ENCODE measurements at places on chromosomes 16 and 17.

DNA sequence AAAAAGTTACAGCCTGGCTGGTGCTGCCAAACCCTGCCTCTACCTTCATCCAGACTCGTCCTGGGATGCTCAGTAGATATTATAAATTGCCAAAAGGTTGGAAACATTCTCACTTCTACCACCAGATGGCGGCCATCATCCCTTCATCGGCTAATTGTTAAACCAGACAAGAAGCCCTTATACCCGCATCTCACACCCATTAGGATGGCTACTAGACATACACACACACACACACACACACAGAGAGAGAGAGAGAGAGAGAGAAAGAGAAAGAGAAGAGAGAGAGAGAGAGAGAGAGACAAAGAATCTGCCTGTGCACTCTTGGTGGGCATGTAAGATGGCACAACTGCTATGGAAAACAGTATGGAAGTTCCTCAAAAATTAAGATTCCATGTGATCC, 15.0 kb upstream of the SCIMP start:
- H3K27ac ChIP-seq, result no peak overlapping the region
- H3K36me3 ChIP-seq, result no peaks in the 10 kb centered on the region
- H3K27me3 ChIP-seq, result no peaks in the 10 kb centered on the region
- no peak overlapping the region for H3K4me3 ChIP-seq
- DNase-seq, result peak; percentile 50

DNA sequence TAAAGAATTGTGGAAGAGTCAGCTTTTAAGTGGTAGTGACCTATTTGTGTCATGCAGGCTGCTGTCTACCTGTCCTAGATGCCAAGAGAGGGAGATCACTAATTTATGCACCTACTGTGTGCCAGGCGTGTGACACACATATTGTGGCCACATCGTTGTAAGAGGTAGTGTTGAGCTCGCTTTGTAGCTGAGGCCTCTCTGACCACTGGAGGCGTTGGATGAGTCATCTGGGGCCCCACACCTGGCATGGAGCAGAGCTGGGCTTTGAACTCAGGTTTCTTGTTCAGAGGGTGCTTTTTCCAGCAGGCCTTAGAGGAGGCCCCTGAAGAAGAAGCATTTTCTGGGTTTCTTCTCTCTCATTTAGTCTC, 52.3 kb upstream of the LGALS9 start:
- DNase-seq, result no peak
- H3K27me3 ChIP-seq, result peaks cover 12% of the 10 kb centered on the region
- H3K4me3 ChIP-seq, result no peak overlapping the region
- no peaks in the 10 kb centered on the region for H3K36me3 ChIP-seq
- no peak overlapping the region for H3K27ac ChIP-seq

GRCh38 chr17:73630965-73631595, 13.2 kb downstream of the SDK2 start:
- H3K27ac ChIP-seq, result no peak overlapping the region
- no peak for DNase-seq
- H3K36me3 ChIP-seq, result peaks cover 2% of the 10 kb centered on the region
- H3K4me3 ChIP-seq, result no peak overlapping the region

DNA sequence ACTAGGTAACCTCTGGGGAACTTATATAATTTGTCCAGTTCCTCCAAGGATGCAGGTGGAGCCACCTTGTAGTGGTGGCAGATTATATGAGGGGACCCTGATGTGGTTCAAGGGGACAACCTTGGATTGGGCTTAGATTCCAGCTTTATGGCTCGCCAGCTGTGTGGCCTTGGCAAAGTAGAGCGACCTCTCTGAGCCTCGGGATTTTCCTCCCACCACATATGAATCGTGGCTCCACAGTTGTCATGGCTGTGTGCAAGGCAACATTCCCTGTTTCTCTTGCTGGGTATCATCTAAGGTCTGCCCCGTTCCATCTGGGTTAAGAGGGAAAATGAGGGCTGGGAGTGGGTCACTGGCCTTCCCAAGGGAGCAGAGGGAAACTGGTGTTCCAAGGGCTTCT, 104.6 kb downstream of the RAB11FIP4 start:
- no peak for DNase-seq
- H3K36me3 ChIP-seq, result no peaks in the 10 kb centered on the region
- H3K27me3 ChIP-seq, result peaks cover 6% of the 10 kb centered on the region
- no peak overlapping the region for H3K27ac ChIP-seq

DNA sequence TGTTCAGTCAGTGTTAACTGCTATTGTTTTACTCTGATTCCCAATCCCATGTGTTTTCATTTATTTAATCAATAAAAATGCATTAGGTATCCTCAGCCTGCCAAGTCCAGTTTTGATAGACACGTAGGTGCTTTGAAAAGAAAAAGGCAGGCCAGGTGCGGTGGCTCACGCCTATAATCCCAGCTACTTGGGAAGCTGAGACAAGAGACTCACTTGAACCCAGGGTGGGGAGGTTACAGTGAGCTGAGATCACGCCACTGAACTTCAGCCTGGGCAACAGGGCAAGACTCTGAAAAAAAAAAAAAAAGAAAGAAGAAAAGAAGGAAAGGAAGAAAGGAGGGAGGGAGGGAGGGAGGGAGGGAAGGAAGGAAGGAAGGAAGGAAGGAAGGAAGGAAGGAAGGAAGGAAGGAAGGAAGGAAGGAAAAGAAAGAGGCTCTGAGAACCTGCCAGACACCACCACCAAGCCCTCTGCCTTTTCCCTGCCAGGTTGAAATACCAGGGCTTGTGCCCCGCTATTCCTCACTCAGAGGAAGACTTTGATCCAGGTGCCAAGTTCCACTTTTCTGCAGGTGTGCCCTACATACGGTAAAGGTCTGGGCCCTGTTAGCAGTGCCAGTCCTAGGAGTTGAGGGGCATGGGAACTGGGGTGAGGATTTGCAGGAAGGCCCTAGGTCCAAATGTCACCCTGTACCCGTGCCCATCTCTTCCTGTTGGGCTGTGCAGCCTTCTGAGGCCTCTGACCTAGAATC, 10.1 kb upstream of the KCNH6 start:
- H3K27ac ChIP-seq, result no peak overlapping the region
- peaks cover 3% of the 10 kb centered on the region for H3K27me3 ChIP-seq
- H3K4me1 ChIP-seq, result no peaks in the 10 kb centered on the region
- no peak overlapping the region for H3K4me3 ChIP-seq
- H3K36me3 ChIP-seq, result no peaks in the 10 kb centered on the region
- DNase-seq, result no peak

DNA sequence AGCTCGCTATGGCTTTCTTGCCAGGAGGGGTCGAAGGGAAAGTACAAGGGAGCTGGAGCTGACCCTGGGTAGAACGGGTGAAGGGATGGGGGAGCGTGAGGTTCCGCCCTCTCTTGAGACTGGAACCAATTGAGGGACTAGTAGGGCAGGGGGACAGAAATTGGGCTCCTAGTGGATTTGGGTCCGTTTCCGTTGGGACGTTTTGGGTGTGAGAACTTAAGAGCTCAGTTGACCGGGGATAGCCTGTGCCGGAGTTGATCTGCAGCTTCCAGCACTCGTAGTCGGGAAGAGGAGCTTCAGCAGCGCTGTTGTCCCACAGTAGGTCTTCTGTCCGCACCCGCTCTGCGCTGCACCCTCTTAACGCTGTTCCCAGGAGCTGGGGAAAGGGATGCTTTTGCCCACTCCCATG, 481 bp downstream of the CNTROB start:
- no peak for DNase-seq
- peaks cover 30% of the 10 kb centered on the region for H3K4me1 ChIP-seq
- peaks cover 20% of the 10 kb centered on the region for H3K27me3 ChIP-seq
- H3K4me3 ChIP-seq, result peak overlapping the region; percentile 99

DNA sequence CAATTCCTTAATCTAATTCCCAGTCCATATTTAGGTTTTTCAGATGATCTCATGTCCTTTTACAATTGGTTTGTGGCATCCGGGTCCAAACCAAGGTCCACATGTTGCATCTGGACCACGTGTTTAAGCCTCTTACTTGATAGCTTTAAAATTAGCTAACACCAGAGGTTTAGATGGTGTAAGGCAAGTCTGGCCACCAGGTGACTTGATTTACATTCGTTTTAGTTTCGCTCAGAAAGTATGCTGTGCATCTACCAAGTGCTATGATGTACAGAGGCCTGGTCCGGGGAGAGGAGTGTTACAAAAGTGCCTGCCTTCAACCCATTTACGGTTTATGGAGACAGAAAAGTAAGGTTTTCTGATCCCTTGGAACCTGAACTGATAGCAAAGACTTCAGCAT, 878 bp upstream of the DNAJA2 start:
- no peak for DNase-seq
- peak overlapping the region; percentile 96 for H3K27ac ChIP-seq
- peaks cover 3% of the 10 kb centered on the region for H3K27me3 ChIP-seq
- peaks cover 27% of the 10 kb centered on the region for H3K4me1 ChIP-seq

DNA sequence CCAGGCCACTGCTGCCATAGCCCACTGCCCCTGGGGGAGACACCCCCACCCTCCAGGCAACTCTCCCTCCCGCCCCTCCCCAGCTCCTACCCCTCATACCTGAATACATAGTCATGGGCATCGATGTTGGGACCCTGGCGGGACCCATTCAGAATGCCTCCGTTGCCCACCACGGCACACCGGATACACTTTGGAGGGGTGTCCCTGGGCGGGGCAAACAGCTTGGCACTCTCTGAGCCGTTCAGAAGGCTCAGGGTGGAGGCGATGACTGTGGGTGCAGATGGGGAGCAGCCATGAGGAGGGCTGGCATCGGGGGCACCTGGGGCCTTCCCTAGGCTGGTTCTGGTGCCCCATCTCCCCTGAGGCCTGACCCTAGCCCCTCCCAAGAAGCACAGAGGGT, 12.6 kb downstream of the ST6GALNAC2 start:
- H3K27me3 ChIP-seq, result peaks cover 2% of the 10 kb centered on the region
- no peaks in the 10 kb centered on the region for H3K4me1 ChIP-seq
- no peak overlapping the region for H3K27ac ChIP-seq
- DNase-seq, result no peak
- no peaks in the 10 kb centered on the region for H3K36me3 ChIP-seq

- no peaks in the 10 kb centered on the region for H3K36me3 ChIP-seq
- no peaks in the 10 kb centered on the region for H3K27me3 ChIP-seq
- no peak overlapping the region for H3K4me3 ChIP-seq
- no peaks in the 10 kb centered on the region for H3K4me1 ChIP-seq
- DNase-seq, result no peak
- no peak overlapping the region for H3K27ac ChIP-seq
Measured at GRCh38 chr17:11029791-11030190, 191.9 kb upstream of the PIRT start.

DNA sequence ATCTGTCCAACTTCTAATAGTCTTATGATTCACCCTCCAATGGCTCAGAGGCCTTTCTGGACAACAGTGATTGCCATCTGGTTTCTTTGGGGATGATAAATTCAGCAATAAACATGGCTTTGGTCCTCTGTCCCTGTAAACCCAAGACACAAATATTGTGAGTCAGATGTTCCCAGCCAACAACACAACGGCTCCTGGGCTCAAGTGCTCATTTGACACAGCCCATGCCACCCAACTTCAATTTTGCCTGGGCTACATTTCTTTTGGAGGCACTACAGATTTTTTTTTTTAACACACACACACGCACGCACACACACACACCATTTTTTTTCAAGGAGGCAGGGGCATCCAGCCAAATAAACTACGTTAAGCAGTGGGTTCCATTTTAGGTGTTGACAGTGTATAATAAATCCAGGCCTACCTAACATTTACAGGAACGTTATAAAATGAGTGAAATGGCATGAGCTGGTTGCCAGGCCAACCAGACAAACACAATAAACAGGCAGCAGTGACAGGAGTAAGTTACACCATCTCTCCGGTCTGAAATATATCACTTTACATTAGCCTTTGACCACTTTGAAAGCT, 939.9 kb upstream of the SOX9 start:
- no peak for DNase-seq
- no peaks in the 10 kb centered on the region for H3K36me3 ChIP-seq
- peaks cover 10% of the 10 kb centered on the region for H3K4me1 ChIP-seq

DNA sequence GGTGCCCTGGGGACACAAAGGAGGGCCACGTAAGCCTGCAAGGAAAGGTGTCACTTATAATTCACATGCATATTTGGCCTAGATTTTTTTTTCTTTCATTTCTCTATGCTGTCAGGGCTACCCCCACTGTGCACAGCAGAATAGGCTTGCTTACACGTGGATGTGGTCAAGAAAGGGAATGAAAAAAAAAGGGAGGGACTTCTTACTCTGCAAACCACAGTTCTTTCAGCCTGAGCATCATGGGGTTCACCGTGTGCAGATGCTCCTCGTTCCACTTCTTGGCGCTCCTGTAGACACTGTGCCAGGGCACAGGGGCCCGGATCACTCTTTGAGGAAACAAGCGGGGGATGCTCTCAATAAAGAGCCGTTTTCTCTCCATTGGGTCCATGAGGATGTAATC, 16.6 kb downstream of the DNAH3 start:
- no peaks in the 10 kb centered on the region for H3K27me3 ChIP-seq
- no peaks in the 10 kb centered on the region for H3K4me1 ChIP-seq
- H3K36me3 ChIP-seq, result no peaks in the 10 kb centered on the region
- DNase-seq, result no peak
- H3K4me3 ChIP-seq, result no peak overlapping the region

DNA sequence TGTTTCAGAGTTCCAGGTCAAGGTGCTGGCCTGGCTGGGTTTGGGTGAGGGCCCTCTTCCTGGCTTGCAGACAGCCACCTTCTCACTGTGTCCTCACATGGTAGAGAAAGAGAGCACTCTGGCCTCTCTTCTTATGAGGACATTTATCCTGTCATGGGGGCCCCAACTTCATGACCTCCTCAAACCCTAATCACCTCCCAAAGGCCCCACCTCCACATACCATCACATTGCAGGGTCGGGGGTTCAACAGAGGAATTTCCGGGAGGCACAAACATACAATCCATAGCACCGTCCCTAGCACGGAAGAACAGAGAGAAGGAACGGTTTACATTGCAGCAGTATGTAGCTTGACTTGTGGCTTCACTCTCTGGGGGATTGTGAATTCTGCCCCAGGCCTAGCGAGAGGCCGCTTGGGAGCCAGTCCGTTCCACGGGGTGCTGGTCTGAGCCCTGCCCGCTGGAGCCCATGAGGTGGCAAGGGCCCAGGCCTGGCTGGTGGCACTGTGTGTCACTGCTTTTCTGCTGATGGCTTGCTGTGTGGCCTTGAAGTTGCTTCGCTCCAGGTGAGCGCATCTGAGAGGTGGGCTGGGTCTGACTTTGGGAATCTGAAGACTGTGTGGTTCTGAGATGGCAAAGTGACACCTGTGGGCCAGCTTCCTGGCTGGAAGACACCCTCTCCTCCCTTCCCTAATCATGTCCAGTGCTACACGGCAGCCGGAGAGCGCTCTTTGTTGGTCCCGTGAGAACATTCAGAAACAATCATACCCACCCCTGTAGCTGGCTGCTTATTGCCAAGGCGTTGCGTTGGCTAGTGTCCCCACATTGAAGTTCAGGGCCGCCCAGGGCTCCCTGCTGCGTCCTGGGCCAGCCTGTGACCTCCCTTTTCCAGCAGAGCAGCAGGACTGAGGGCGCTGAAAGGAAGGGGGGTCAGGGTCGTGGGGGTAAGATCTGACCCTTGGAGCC, 98.3 kb downstream of the CMIP start:
- no peaks in the 10 kb centered on the region for H3K36me3 ChIP-seq
- H3K27me3 ChIP-seq, result peaks cover 9% of the 10 kb centered on the region
- H3K4me3 ChIP-seq, result no peak overlapping the region
- peaks cover 54% of the 10 kb centered on the region for H3K4me1 ChIP-seq

DNA sequence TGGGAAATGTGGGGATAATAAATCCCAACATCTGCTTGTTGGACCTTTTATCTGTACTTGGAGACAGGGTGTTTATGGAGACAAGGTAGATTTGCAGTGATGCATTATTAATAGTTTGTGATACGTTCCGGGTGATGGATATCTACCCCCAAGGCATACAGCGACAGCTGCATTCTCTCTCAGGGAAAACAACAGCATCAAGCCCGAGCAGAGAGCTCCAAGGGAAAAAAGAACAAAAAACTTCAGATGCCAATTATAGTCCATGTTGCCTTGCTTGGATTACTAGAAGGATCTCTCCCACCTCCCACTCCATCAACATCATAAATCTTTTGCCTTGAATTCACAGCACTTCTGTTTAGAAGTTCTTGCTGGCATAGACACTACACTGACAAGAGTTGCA, 187.5 kb upstream of the CDH11 start:
- H3K27ac ChIP-seq, result no peak overlapping the region
- H3K27me3 ChIP-seq, result no peaks in the 10 kb centered on the region
- no peaks in the 10 kb centered on the region for H3K4me1 ChIP-seq
